PC-9 (cell line): ENCODE measurements at places on chromosomes 2 and 18. TPM values are rescaled to one million over a fixed set of nuclear protein-coding genes. Genes with fewer than 3 reads are reported as not detected.

Gene KATNAL2
- total RNA-seq, result 9.0 and 9.4 TPM in 2 replicates

Gene PLGLB1
- 2.7 and 5.7 TPM in 2 replicates for total RNA-seq

Gene AMER3
- not detected in 2 replicates for total RNA-seq

Gene ME2
- total RNA-seq, result 24.6 and 27.9 TPM in 2 replicates

Gene PCARE
- not detected in 2 replicates for total RNA-seq
